Activated T-cell treated with anti-CD3 and anti-CD28 coated beads, Interleukin-2, amount 50 U/mL, for 48 hours (primary cell): ENCODE measurements at places on chromosomes 6 and 20.
A peak's percentile ranks its signal among the peaks of the same experiment; 100 is the strongest.

GRCh38 chr6:151010071-151010470, 144.6 kb downstream of the MTHFD1L start:
- DNase-seq = no peak

DNA sequence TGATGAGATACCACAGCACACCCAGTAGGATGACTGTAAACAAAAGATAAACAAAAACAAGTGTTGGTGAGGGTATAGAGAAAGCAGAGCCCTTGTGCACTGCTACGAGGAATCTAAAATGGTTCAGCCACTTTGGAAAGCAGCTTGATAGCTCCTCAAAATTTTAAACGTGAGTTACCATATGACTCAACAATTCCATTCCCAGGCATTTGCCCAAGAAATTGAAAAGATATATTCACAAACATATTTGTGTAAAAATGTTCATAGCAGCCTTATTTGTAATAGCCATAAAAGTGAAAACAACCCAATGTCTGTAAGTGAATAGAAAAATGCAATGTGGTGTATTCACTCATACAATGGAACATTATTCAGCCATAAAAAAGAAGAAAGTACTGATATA, 141.0 kb upstream of the BTBD3 start:
- no peak for DNase-seq

- no peak for DNase-seq
Observed at GRCh38 chr6:43220439-43220951, 8.8 kb downstream of the DNPH1 start.

DNA sequence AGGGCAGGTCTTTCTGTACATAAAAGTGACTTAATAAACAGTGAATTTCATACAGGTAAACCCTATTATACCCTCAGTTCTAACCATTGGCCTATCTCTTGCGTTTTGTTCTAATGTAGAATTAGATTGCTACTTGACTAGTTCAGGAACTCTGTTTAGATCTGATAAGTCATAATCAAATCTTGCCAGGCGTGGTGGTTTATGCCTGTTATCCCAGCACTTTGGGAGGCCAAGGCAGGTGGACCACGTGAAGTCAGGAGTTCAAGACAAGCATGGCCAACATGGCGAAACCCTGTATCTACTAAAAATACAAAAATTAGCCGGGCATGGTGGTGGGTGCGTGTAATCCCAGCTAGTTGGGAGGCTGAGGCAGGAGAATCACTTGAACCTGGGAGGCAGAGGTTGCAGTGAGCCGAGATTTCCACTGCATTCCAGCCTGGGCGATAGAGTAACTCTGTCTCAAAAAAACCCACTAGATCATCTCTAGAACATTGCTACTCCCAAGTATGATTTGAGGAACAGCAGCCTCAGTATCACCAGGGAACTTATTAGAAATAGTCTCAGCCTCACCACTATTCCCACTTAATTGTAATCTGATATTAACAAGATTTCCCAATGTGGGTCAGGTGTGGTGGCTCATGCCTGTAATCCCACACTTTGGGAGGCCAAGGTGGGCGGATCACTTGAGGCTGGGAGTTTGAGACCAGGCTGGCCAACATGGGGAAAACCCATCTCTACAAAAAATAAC, 12.2 kb downstream of the GTPBP2 start:
- peak; percentile 13 for DNase-seq

DNA sequence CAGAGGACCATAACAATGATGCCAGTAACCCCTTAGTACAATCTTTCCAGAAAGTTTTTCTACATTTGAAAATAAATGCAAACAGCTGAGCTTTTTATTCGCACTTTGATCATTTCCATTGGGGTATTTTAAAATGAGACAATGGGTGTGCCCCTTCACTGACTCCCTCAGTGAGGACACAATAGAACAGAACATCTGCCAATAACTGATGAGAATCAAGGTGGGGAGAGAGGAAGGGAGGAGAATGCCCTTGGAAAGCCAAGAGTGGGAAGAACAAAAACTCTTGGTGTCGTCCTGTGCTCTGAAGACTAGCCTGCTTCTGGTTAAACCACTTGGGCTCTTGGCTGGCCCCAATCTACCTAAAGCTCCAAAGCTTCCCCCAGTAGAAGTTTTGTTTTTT, 66.0 kb downstream of the KIF13A start:
- no peak for DNase-seq

DNA sequence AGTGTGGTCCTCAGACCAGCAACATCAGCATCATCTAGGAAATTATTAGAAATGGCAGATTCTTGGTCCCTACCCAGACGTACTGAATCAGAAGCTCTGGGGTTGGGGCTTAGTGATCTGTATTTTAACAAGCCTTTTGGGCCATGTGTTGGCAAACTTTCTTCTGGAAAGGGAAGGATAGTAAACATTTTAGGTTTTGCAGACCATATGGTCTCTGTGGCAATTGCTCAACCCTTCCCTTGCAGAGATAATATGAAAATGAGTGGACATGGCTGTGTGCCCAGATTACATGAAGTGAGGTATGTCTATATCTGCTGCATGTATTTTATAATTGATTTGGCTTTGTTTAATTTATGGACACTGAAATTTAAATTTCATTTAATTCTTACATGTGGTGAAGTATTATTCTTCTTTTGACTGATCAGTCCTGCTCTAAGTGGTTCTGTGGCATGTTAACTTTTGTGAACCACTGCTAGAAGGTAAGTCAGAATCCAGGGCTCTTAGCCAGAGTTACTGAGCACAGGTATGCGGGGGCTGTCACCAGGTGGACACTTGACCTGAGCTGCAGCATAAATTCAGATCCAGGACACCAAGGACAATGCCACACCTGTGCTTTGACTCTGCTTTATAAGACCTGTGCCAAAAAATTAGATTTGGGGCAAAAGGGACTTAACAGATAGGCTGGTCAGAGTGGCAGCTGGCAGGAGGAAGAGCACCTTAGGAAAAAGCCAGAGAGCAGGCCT, 43.2 kb downstream of the LY86 start:
- no peak for DNase-seq

GRCh38 chr6:123770247-123770949, 33.3 kb upstream of the NKAIN2 start:
- no peak for DNase-seq

DNA sequence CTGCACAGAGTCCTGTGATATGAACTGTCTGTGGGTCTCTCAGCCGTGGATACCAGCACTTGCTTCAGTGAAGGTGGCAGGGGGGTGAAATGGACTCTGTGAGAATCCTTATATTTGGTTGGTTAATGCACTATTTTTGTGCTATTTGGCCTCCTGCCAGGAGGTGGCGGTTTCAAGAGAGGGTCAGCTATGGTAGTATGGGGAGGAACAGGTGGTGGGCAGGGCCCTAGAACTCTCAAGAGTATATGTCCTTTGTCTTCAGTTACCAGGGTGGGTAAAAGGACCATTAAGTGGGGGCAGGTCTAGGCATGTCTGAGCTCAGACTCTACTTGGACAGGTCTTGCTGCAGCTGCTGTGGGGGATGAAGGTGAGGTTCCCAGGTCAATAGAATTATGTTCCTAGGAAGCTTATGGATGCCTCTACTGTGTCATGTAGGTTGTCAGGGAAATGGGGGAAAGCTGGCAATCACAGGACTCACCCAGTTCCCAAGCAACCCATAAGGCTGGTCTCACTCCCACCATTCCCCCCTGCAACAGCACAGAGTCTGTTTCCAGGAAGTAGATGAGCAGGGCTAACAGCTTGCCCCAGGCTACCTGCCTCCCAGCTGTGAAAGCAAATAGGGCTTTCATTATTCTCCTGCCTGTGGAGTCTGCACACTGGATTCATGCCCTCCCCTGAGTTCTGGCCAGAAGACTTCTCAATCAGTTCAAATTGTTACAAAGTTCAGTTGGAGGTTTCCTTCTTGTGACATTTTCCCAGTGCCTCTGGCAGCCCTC, 56.8 kb upstream of the PHIP start:
- no peak for DNase-seq

DNA sequence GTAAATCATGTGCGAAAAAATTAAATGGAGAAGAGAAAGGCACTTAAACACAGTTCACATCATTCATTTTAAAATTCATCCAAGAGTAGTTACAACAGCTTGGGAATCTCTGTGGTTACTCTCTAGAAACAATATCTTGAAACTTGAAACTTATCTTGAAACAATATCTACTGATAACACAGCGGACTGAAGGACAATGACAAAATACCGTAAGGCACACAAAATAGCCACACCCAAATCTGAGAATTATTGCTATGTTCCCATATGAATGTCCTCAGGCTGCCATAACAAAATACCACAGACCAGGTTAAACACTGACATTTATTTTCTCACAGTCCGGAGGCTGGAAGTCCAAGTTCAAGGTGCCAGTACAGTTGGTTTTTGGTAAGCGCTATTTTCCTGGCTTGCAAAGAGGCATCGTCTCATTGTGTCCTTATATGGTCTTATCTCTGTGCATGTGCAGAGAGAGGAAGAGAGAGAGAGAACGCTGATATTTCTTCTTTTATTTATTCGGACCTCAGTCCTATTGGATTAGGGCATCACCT, 122.5 kb upstream of the BTBD3 start:
- no peak for DNase-seq

- DNase-seq = no peak
Observed at GRCh38 chr20:34990661-34991214, 35.1 kb downstream of the MYH7B start.

DNA sequence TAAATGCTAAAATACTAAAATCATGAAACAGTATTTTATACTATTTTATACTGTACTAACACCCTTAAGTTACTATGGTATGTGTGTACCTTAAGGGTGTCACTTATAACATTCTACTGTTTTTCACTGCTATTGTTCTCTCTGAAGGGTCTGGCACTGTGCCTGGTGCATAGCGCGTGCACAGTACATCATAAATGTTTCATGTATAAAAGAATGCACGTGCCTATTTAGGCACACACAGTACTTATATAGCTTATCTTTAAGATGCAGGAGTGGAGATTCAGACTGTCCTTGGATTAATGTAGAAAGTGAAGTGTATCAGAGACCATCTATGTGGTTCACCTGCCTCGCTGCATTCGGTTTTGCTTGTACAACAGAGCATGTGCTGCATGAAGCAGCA, 64.0 kb upstream of the SGK1 start:
- no peak for DNase-seq

- DNase-seq = no peak
Observed at GRCh38 chr20:399182-399707, 8.9 kb upstream of the RBCK1 start.

GRCh38 chr6:155126727-155127439, 131.8 kb downstream of the TIAM2 start:
- DNase-seq = peak; percentile 84

GRCh38 chr6:149044528-149044927, 273.0 kb upstream of the TAB2 start:
- DNase-seq = no peak

DNA sequence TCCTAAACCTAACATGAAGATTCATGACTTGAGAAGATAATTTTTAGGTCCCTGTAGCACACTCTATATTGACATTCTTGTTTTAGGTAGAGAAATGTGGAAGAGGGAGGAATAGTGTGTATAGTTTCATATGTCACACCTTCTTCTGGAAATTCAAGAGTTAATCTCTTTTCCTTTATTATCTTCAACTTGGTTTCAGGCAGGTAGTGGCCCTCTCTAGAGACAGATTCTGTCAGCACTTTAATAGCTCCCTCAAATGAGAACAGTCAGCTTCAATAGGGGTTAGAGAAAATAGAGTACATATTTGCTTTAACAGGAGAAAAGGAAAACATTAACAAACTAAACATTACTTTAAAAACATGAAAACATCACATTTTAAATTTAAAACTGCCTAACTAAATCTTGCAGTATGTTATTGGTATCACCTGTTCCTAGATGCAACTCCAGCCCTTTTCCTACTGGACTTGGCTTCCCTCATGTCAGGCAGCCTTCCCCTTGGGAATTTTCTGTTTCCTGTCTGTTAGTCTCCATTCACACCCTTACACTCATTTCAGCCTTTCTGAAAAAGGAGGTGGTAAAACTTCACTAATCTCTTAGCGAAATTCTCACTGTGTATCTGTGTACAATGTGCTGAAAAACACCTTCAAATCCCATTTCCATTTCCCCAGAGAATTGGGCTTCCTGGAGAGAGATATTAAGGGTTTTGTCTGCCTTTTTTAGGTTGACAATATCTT, 192.3 kb upstream of the RNF217 start:
- no peak for DNase-seq

GRCh38 chr20:64115171-64115911, 8.0 kb upstream of the NPBWR2 start:
- no peak for DNase-seq

GRCh38 chr6:161367472-161367871, 93.6 kb upstream of the AGPAT4 start:
- no peak for DNase-seq

- DNase-seq = no peak
Observed at GRCh38 chr20:45044084-45044573, 56.8 kb downstream of the KCNS1 start.

GRCh38 chr6:134446218-134446848, 128.4 kb upstream of the SGK1 start:
- no peak for DNase-seq

- no peak for DNase-seq
Observed at GRCh38 chr6:156780962-156781853, 4.0 kb downstream of the ARID1B start.
